ENCODE measurements at places on chromosomes 6 and 20.

DNA sequence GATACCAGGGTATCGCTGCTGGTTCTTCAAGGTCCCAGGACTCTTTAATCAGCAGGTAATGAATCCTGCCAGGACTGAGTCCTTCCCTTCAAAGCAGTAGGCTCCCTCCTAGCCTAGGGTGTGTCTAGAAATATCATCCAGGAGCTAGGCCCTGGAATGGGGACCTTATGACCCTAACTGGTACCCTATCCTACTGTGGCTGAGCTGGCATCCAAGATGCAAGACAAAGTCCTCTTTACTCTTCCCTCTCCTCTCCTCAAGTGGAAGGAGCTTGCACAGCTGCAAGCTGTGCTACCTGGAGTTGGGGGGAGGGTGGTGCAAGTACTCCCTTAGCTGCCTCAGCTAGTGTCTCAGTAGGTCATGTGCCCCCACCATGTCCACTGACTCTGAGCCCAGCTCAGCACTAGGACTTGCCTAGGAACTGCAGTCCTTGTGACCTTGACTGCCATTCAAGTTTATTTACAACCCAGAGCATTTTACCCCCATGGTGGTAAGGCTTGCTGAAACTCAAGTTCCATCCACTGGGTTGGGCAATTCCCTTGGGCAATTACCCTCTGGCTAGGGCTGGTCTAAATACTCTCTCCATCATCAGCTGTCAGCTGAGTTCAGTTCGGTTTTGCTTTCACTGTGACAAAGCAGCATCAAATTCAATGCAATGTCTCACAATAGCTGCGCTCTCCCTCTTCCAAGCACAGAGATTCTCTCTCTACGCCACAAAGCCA is 48.4 kb upstream of the TOP1 start:
- DNase-seq: no peak

- no peak for DNase-seq
These were observed 116.4 kb upstream of the RIPOR2 start for GRCh38 chr6:25052181-25052580.

DNA sequence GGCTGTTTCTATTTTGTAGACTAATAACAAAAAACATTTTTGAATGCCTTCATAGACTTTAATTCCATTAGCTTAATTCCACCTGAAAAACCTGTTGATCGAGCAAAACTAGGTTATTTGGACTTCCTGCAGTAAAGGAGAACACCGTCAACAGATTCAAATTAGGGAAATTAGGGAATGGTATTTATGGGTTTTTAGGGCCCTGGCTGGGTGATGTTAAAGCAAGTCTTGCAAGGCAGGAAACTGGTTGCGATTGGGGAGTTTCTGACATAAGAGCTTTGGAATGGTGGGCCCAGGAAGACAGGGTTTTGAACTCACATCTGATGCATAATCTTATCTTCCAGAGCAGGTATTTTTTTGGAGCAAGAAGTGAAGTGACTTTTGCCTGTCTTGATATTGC is 40.1 kb upstream of the TFAP2C start:
- no peak for DNase-seq

DNA sequence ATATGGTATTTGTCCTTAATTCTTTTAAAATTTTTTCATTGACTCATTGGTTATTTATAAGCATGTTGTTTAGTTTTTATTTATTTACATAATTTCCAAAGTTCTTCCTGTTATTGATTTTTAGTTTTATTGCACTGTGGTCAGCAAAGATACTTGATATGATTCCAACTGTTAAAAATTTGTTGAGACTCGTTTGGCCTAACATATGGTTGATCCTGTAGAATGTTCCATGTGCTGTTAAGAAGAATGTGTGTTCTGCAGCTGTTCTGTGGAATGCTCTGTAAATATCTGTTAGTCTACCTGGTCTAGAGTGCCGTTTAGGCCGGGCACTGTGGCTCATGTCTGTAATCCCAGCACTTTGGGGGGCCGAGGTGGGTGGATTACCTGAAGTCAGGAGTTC is 197.7 kb downstream of the CD109 start:
- DNase-seq: no peak

GRCh38 chr20:31740208-31740607 is 1.1 kb downstream of the TPX2 start:
- DNase-seq: no peak

DNA sequence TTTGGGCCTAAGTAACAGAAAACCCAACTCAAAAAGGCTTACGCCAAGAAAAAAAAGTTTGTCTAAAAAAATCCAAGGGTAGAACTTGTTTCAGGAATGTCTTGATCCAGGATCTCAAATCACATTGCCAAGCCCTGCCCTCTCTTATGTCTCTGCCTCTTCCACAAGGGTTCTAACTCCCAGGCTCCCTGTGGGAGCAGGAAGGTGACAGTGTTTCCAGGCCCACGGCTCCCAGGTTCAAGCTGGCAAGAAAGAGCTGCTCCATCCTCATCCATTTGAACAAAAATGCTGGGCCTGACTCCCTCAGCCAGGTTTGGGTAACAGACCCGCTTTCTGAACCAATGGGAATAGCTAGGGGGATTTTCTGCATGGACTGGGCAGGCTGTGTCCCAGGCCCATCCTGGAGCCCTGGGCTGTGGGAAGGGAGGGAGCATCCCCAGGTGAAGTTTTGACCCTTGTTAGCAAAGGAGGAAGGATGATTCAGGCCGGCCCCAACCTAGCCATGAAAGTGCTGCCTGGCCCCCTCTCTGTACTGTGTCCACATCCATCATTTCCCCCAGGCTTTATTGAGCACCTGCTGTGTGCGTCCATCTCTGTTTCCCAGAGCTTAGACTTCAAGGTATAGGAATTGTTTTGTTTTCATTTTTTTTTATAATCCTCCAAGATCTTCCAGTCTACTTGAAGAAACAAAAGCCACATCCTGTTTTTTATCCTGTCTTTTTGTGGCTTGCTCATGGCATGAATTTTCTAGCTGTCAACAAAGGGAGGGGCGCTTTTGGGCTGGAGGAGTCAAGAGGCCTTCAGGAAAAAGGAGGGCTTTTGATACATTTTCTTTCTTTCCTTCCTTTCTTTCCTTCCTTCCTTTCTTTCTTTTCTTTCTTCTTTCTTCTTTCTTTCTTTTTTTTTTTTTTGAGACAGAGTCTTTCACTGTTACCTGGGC is 159.8 kb downstream of the TFAP2C start:
- no peak for DNase-seq

- no peak for DNase-seq
These were observed 52.6 kb downstream of the TCP11 start for GRCh38 chr6:35088281-35089215.

DNA sequence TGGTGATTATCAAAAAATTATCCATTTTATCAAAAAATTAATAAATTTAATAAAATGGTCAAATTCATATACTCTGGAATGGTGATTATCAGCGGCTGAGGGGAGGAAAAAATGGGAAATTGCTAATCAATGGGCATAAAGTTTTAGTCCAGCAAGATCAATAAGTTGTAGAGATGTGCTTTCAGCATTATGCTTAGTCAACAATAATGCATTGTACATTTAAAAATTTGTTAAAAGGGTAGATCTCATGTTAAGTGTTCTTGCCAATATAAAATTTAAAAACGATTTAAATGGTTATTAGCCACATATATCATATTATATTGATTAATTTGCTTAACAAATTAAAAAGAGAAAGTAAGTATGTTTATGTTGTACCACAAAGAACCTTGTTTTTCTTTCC is 56.6 kb downstream of the HS3ST5 start:
- no peak for DNase-seq

DNA sequence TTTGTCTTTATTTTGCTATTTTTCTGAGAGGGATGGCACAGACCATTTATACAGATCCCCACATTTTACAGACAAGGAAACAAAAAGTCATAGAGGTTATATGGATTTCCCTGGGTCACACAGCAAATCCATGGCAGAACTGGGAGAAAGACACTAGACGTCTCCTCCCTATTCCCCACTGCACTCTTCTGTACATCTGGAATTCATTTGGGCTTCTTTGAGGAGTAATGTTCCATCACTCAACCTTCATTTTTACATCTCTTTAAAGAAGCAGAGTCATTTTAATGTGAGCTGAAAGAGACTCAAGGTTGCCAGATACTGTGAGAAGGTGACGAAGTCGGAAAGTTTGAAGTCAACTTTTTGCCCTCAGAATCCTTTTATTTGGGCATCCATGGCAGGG is 207.3 kb downstream of the OTOR start:
- no peak for DNase-seq

DNA sequence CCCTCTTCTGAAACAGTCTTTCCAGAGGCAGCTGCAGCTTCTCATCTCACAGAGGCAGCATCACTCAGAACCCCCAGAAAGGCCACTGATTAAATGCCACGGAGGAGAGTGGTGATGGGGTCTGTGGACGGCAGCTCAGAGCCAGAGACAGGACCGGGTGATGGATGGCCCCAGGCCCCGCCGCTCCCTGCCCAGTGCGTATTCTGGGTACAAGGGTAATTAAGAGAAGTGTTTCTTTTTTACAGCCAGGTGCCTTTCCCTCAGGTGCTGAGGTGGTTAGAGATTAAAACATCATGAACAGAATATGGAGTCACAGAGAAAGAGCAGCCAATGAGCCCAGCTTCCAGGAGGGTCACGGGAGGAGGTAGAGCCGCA is 434.5 kb downstream of the PREX1 start:
- no peak for DNase-seq

DNA sequence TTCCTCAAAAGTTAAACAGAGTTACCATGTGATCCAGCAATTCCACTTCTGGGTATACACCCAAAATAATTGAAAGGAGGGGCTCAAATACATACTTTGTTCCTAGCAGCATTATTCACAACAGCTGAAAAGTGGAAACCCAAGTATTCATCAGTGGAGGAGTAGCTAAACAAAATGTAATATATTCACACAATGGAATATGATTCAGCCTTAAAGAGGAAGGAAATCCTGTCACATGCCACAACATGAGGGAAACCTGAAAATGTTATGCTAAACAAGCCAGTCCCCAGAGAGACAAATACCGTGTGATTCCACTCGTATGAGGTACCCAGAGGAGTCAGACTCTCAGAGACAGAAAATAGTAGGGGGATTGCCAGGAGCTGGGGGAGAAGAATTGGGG is 44.5 kb downstream of the PXDC1 start:
- no peak for DNase-seq

DNA sequence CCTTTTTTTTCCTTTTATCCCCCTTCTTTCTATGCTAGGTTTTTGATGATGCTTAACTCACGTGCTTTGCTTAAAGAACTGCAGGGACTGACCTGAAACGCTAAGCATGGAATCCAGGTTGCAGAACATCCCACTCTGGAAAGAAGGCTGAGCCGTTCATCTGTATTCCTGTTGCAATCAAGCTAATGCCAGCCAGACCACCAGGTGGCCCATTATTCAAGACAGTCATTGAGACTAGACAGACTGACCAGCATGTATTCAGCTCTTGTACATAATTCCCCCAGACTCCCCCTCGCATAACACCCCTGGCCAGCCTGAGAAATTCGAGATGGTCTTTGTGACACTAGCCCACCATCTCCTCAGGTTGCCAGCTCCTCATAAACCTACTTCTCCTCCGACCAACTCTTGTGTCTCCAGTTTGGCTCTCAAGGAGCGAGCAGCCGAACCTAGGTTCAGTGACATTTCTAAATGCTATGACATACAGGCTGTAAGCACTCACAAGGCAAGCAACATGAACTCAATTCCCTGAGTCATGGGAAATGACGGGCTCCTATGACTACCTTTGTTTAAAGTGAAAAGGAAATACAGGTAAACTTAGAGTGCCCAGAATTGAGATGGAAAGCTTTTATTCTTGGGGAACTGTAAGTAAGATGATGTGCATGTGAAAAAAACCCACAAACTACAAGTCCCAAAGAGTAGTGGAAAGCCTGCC is 309.3 kb upstream of the CDYL start:
- DNase-seq: no peak

DNA sequence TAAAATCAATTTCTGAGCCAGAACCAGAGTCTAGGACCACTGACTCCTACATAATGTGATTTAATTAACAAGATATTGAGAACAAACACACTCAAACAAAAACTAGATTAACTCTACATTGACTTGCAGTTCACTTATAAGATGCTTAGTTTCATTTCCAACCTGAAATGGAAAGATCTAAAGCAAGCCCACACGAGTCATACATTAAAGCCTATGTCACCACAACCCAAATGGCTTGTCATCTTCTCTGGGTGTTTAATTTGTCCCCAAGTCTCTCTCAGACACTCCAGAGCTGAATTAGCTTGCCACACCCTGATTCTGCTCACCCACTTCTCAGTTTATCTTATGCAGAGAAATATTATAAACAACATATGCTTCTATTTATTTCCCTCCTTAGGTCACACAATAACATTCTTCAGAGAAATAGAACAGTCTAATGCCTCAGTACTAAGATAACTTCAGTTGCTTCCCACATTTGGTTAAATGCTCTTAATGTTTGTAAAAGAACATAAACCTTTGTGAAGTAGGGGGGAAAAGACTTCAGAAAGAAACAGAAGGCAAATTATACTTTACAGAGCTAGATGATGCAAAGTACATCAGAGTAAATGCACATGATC is 8.8 kb upstream of the FBXO30 start:
- DNase-seq: no peak

GRCh38 chr6:49743429-49743828 is 759 bp downstream of the CRISP3 start:
- DNase-seq: no peak

- DNase-seq: no peak
These were observed 9.0 kb upstream of the HDAC2 start for GRCh38 chr6:113979937-113980336.

DNA sequence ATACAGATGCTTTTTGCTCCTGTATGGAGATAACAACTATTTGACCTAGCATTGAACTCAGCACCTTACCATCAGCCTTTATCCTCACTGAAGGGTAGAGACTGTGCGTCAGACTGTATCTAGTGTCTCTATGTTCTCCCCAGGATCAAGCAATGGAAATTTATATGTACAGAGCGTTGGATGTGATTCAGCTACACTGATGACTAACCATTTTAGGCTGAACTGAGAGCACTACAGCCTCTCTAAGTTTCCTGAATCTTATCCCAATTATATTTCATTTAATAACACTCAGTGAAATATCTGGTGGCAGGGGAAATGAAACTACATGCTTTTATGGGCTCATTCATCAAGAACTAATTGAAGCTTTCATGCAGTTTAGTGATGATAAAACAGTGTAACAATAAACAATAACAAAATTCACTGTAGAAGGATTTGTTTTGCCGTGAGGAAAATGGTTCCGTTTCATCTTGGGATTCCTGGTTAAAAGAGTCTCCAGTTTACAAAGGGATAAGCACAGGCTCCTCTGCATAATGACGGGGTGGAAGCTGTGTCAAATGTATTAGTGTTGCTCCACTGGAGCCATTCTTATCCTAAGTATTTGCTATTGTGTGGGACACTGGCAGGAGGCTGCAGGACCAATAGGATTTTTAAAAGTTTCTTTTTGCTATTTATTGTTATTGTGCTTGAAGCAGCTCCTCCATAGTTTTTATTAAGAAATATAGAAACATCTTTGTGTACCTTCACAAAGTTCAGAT is 567.6 kb upstream of the MMS22L start:
- DNase-seq: no peak

- no peak for DNase-seq
These were observed 100.4 kb downstream of the CD83 start for GRCh38 chr6:14217728-14218518.

DNA sequence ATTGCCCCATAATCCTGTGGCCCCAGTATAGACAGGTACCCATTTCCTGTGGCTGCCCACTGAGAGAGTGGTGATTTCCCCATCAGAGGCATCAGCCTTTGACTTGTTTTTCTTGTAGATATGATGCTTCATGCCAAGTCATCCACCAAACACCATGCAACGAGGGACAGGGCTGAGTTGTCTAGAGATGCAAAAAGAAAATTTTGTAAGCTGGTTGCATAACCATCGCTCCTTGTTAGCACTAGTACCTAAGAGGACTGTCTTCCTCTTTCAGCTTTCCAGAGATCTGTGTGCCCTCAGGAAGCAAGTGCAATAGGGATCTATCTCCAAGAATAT is 166.8 kb downstream of the BCAS1 start:
- no peak for DNase-seq

All from cerebellar nuclear complex (tissue), 1 donor.